NCI-H1694 treated with DMSO at 0.1 percent for 48 hours (cell line): ENCODE measurements at places on chromosomes 1 and 21.

- DNase-seq = no peak
These were observed 37.0 kb downstream of the ZBTB8B start for GRCh38 chr1:32501865-32502264.

DNA sequence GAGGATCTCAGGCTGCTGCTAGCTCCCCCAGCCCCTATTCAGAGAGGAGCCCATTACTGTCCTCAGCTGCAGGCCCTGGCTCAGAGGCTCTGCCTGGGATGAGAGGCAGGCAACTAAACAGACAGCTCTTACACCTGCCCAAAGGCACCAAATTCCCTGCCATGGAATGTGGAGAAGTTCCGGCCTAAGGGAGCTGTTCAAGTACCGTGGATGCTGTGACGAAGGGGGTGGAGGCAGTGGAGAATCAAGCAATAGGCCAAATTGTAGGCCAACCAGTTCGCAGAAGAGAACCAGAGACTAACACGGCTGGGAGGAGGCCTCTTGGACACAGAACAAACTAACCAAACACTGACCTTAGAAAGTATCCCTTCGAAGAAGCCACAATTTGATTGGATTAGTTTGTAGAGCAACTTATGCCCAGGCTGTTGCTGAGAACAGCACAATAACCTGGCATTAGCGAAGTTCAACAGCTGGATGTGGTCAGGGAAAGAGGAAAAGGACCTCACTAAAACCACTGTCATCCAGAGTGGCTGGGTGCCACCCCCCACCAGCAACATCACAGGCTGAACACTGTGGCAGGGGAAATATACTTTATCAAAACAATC, 3.6 kb downstream of the C1orf174 start:
- DNase-seq = no peak

GRCh38 chr1:197768014-197768805, 7.1 kb downstream of the DENND1B start:
- no peak for DNase-seq

- no peak for DNase-seq
These were observed 6.2 kb downstream of the GPR3 start for GRCh38 chr1:27398405-27399149.

DNA sequence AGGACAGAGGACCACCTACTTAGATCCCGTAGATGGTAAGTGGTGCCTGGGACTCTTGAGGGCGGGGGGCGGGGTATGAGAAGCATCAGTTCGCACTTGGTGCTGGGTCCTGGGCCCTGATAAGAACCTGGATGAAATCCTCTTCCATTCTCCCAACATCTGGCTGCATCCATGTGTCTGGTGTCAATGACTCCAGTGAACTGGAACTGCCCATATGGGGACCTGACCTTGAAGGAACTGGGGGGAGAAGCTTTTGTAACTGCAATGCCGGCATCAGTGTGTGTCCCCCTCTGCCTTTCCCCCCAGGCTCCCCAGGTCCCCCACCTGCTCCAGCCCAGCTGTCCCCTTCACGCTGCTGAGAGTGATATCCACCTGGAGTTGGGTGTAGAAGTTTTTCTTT, 49.7 kb upstream of the EPB41 start:
- DNase-seq = peak; percentile 68

- no peak for DNase-seq
These were observed 10.0 kb upstream of the RAB7B start for GRCh38 chr1:206013026-206013795.
